T-helper 9 cell (primary cell): ENCODE measurements at places on chromosomes 4 and X.

DNA sequence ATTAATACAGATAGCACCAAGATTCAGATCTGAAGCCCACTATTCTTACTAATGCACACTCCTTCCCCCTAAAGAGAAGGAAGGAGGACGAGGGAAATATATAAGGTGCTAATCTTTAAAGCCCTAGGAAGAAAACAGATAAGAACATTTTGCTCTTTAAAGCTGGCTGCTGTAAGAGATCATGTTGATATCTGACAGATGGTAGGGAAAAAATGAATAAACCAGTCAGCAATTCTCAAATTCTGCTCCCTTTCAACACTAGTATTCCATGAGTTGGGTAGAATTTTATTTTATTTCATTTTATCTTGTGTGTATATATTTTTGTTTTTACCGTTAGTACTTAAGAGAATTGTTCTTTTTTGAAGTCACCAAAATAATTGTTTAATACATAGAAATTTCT lies 19.2 kb downstream of the OTC start:
- DNase-seq: no peak

DNA sequence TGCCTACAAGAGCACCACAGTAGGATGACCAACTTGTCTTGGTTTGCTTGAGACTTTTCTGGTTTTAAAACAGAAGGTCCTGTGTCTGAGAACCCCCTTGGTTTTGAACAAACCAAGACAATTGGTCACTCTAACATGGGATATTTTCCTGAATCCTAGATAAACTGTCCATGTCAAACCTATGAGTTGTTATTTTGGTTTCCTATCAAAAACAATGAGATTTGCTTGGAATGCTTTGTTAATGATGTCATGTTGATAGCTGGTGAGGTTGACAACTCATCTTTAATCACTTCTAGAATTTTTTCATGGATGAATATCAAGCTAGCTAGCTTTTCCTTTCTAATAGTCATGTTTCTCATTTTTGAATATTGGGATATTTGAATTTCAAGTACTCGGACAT lies 518.3 kb upstream of the ARX start:
- no peak for DNase-seq

DNA sequence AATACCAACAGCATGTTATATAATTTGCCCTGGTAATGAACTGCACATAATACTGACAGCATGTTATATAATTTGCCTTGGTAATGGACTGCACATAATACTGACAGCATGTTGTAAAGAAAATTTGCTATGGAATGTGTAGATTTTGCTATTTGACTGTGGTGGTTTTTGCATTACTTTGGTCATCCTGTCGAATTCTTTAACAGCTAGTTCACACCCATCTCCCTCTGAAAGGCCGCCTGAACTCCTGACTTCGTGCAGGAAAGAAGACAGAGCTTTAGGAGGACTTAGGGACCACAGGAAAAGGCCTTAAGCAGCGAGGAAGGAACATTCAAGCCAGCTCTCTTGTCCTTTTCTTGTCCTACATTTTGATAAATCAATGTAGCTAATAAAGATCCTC lies 45.2 kb upstream of the DCLK2 start:
- DNase-seq: no peak

- DNase-seq: no peak
Measured at GRCh38 chr4:167541286-167541685, 307.0 kb upstream of the SPOCK3 start.

DNA sequence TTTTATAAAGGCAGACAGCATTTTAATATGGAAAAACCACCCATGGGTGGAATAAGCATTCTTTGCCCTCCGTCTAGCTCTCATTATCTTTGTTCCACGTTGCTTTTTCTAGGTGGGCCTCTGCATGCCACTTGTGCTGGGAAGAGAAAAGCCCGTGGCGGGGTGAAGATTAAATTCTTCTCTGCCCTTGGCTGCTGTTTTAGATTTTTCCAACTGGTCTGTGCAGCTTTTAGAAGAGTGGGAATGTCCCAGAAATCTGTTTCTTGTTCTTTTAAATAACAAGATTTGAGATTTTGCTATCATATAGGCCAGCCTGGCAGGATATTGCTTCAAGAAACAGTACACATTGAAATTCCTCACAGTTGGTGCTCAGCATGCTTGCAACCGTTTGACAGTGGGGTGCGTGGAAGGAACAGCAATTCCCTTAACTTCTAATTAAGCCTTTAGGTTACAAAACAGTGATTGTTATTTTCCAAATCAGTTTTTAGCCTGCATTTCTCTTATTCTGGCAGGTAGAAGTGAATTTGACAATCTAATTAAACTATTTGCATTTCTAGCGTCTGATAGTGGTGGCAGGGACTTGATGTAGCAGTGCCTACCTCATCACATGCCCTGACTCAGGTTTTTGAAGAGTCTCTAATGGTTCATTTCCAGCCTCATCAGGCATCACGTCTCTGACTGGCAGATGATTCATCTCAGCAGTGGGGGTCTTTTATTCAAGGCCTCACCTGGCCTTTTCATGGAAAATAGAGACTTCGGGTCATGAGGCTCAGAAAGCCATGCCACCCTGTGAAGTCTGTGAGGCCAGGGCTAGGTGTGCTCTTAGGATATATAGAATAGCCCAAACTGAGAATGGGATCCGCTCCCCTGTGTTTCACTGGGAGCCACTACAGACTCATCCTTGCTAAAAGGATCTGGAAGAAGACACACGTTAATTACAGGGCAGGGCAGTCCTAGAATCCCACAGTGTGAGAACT lies 50.8 kb downstream of the PPEF1 start:
- DNase-seq: no peak

DNA sequence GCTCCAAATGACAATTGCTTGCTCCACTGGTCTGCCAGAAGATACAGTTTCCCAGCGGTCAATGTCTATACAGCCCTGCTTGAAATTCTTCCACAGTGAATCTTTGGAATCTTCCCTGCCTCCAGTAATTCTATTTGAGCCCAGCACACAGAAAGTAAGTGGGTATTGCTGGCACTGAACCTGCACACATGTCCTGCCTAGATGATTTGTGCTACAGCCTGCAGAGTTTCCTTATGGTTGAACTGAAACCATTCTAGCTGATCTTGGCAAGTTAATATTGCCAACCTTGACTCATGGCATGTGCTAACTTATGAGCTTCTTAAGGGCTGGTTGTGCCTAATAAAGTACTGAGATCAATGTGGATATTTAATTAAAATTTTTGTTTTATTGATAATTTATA lies 553.8 kb upstream of the GNPDA2 start:
- no peak for DNase-seq

DNA sequence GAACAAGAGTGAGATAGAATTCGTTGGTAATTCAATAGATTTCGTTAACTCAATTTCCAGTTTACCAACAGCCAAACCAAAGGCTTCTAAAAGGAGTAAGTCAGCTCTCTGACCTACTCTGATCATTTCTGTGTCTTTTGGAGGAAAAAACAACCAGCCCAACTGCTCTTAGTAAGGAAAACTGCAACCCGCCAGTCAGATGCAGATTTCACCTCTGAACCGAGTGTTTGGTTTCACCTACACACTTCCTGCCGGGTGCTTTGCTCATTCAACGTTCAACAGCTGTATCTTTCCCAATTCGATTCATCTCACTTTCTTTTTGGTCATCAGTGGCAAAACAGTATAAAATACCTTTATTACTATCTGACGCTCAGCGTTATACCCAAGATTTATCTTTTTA lies 24.5 kb downstream of the TMSB4X start:
- DNase-seq: no peak

DNA sequence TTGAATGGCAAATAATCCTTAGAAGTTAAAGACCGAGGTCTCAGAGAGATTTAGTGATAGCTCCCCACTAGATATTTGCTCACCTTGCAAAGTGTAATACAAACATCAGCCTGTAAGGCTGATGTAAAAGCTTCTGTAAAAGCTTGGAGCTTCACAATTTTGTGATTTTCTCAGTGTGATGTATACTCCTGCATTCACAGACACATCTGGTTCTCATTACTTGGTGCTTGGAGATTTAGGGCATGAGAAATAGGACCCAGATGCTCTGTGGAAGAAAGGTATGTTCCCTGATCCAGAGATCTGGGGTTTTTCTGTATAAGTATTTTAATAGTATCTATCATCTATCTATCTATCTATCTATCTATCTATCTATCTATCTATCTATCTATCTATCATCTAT lies 1664.3 kb downstream of the C4orf33 start:
- DNase-seq: no peak

- peak; percentile 5 for DNase-seq
Measured at GRCh38 chrX:27186671-27187070, 276.5 kb downstream of the PPP4R3C start.

DNA sequence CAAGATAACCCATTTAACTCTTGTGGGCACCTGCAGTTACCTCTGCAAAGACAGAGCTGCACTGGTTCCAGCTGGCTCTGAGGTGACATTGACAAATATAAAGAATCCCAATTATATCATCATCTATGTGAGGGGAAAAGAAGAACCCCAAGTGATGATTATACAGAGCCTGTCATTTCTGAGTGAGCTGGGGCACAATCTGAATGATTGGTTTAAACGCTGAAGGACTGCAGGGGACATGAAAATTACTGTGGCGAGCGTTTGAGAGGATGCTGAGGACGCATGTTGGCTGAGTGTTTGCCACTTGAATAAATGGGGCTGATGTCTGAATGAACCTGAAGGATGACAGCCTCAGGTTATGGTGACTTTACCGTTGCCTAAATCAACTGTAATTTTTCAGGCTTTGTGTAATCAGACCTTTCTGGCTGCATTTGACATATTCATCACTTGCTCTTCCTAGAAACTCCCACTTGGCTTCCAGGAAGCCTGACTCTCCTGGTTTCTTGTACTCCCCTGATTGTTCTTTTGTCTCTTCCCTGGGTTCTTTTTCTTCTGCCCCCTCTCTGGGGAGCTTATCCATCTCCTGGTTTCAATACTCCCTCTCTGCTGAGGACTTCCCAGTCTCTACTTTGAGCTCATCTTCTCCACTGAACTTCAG lies 4.1 kb upstream of the HSD17B10 start:
- no peak for DNase-seq
